ENCODE measurements at places on chromosomes 7 and 10.

GRCh38 chr7:129202058-129202777 lies 13.8 kb downstream of the SMO start:
- no peak for DNase-seq

- no peak for DNase-seq
Measured at GRCh38 chr10:29256586-29256985, 32.3 kb upstream of the LYZL1 start.

DNA sequence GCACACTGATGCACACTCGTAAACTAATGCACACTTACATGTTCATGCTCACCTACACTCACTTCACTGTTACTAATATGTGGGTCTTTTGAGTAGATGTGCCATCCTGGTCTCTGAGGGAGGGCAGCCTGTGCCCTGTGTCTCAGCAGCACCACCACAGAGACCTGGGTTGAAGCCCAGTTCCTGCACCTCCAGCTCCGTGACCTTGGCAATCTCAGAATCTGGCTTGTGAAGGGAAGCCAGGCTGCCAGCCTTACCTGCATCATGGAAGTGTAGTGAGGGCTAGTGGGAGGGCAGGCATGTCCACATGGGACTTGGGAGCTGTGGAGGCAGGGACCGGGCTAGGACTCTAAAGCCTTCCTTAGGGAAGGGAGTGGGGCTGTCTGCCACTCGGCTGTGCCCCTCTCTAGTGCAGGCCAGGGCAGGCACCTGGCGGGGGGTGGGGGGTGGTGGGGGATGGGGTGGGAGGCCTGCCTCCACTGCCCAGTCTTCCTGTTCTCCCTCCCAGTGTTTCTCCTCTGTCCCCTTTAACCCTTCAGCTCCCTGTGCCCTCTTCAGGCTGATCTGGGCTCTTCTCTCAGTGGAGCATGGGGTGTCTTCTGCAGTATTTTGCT lies 8.1 kb downstream of the ADCY1 start:
- DNase-seq = no peak

DNA sequence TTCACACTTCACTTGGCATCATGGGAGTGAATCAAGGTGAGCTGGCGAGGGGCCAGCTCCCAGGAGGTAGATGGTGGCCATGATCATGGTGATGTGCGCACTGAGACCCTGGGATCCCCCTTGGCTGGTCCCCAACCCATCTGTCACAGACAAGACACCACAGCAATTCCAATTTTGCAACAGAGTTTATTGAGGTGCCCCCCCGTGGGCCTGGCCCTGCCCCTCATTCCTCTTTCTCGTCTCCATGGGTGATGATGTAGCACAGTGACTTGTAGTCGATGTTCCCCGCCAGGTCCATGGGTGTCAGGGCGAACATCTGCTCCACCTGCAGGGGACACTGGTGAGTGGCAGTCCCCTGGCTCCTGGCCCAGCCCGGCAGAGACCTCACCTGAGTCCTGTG lies 2.4 kb downstream of the MYL7 start:
- DNase-seq = no peak

GRCh38 chr10:49176310-49177268 lies 11.6 kb downstream of the TMEM273 start:
- DNase-seq = no peak

DNA sequence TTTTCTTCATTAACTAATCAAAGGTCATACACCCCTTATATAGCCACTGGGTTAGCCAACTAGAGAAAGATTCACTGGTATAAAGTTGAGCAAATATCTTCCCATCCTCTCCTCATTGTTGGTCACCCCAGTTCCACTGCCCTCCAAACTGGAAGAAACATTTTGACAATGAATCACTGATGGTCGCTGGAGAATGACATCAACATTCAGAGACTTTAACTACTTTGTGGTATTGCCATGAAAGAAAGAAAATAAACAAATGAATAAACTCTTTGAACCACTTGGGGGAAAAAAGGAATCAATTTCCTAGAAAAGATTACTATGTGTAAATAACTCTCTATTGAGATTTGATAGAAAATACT lies 23.4 kb downstream of the HYCC1 start:
- no peak for DNase-seq

GRCh38 chr10:107813451-107814162 lies 649.1 kb upstream of the SORCS1 start:
- DNase-seq = no peak

GRCh38 chr10:86965986-86966654 lies 2.2 kb upstream of the ADIRF start:
- no peak for DNase-seq

DNA sequence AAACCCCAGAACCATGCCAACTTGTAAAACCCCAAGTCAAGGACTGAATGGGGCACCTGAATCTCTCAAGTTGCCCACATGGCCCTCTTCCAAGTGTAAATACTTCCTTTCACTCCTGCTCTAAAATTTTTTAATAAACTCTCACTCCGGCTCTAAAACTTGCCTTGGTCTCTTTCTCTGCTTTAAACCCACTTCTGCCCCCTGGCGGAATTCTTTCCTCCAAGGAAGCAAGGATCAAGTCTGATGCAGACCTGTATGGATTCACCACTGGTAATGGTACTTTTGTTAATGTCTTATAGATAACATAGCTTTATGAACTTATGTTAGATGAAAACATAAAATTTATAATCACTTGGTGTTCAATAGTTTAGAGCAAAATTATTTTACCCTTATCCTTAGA lies 33.8 kb downstream of the SLC16A9 start:
- no peak for DNase-seq

DNA sequence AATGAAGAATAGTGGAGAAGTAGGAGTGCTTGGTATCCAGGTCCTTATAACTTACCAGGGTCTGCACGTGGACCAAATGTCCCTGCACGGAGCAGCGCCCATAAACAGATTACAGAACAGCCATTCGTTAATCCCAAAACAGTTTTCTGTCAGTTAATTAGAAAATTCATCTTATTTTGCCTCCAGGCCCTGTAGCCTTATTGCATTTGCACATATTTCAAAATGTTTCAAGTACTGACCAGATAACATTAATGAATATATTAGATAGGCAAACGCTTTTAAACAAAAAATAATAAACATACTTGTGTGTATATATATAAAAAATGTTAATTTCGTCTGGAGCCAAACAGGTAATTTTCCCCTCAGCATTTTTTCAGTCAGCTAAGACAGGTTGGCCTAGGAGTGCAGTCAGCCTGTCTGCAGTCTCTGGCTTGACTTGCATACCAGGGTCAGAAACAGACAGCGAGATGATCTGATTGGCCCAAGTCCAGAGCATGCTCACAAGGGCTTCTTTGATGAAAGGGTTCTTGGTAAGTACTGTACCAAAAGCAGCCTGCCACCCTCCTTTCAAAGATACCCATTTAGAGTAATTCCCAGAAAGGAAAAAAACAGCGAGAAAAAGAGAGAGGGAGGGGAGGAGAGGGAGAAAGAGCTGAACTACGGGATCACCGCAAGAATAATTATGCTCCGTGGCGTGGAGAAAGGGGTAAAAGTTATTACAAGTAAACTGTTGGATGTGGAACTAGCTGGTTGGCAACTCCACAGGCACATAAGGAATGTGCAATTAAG lies 194.4 kb upstream of the TCF7L2 start:
- DNase-seq = no peak

- no peak for DNase-seq
Measured at GRCh38 chr10:111017098-111017497, 59.7 kb upstream of the ADRA2A start.

DNA sequence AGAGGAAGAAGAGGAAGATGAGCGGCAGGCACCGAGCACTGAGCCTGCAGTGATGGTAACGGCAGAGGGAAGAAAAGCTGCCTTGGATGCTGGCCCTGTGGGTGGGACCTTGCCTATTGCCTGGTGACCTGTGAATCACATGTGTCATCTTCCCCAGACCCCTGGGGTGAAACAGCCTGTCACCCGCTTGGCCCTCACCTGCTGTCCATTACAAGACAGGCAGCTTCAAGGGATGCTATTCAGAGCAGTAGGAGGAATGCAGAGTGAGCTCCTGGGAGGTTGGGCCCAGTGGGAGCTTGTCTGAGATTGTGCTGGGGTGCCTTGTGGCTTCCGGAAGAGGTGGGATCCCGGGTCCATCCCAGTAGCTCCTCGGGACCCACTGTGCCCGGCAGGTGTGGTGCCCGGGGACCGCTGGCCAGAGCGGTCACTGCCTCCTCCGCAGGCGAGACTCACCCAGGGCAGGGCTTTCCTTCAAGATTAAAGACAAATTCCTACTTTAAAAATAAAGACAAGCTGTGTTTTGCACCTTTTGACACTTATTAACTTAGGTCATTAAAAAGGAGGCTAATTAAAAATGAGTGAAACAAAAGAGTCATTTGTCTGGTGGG lies 440.2 kb upstream of the MKI67 start:
- DNase-seq = no peak

GRCh38 chr10:16811765-16812164 lies 5.5 kb downstream of the RSU1 start:
- no peak for DNase-seq

GRCh38 chr10:44046605-44047004 lies 338.3 kb downstream of the CXCL12 start:
- DNase-seq = no peak

GRCh38 chr7:139916717-139917395 lies 87.8 kb downstream of the TBXAS1 start:
- DNase-seq = no peak

DNA sequence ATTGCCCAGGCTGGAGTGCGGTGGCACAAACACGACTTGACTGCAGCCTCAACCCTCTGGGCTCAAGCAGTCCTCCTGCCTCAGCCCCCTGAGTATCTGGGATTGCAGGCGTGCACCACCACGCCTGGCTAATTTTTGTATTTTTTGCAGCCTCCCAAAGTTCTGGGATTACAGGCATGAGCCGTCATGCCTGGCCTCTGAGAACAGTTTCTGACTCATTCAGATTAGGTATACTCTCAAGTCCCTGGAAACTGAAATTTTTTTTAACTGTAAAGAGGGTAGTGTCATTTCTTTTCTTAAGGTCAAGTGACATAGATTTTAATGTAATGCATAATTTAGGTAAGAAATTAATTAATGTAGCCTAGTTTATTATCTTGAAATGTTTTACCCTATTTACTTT lies 104.7 kb downstream of the SEPTIN7 start:
- DNase-seq = no peak
